ENCODE measurements at places on chromosomes 13 and 19. TPM values are rescaled to one million over a fixed set of nuclear protein-coding genes. Genes with fewer than 3 reads are reported as not detected.

The SYNGR4 gene
- not detected for total RNA-seq

The DAND5 gene
- 0.24 TPM for total RNA-seq

The RLN3 gene
- not detected for total RNA-seq

The DACT3 gene
- not detected for total RNA-seq

The ZNF14 gene
- total RNA-seq: 4.1 TPM

The CEACAM16 gene
- not detected for total RNA-seq

The FUT2 gene
- 6.0 TPM for total RNA-seq

The ICAM4 gene
- 40.3 TPM for total RNA-seq

The TRPC4 gene
- under 0.01 TPM for total RNA-seq

The ZNF667 gene
- total RNA-seq: 3.6 TPM

The IZUMO4 gene
- 2.6 TPM for total RNA-seq

The TEX29 gene
- total RNA-seq: not detected

The OLFM2 gene
- total RNA-seq: 24.3 TPM

The ATP11A gene
- 4.3 TPM for total RNA-seq

The TNNT1 gene
- total RNA-seq: 79.9 TPM

Data from tracheal epithelial cell (primary cell).